ENCODE measurements at places on chromosomes 6 and 20. TPM values are rescaled to one million over a fixed set of nuclear protein-coding genes. Genes with fewer than 3 reads are reported as not detected.

The TP53TG5 gene
- polyA plus RNA-seq = 3.5 TPM

The ROS1 gene
- not detected for polyA plus RNA-seq

The MTFR2 gene
- 2.0 TPM for polyA plus RNA-seq

The VWA7 gene
- 12.3 TPM for polyA plus RNA-seq

The TRERF1 gene
- 7.6 TPM for polyA plus RNA-seq

GRCh38 chr6:132461958-132462357 is 51.0 kb downstream of the STX7 start:
- H3K4me1 ChIP-seq = no peaks in the 10 kb centered on the region
- no peak for DNase-seq
- no peak overlapping the region for H3K27ac ChIP-seq
- H3K36me3 ChIP-seq = peaks cover 35% of the 10 kb centered on the region
- H3K27me3 ChIP-seq = no peaks in the 10 kb centered on the region

GRCh38 chr6:118659513-118660217 is 8.3 kb upstream of the CEP85L start:
- DNase-seq = no peak
- H3K4me1 ChIP-seq = peaks cover 13% of the 10 kb centered on the region
- H3K27ac ChIP-seq = no peak overlapping the region
- no peaks in the 10 kb centered on the region for H3K27me3 ChIP-seq

GRCh38 chr6:40373267-40373666 is 213.9 kb downstream of the LRFN2 start:
- no peaks in the 10 kb centered on the region for H3K4me1 ChIP-seq
- no peaks in the 10 kb centered on the region for H3K36me3 ChIP-seq
- DNase-seq = no peak

- H3K4me3 ChIP-seq = peak within 1 kb of the TSS; percentile 73
- H3K36me3 ChIP-seq = peaks cover 9% of the 10 kb centered on the region
- peak within 1 kb of the TSS; percentile 85 for H3K27ac ChIP-seq
- peak; percentile 84 for DNase-seq
- H3K4me1 ChIP-seq = peaks cover 10% of the 10 kb centered on the region
These were observed at the start of gene DDRGK1 for GRCh38 chr20:3204124-3204794. TSS of gene DDRGK1 (minus strand) at chr20:3204682. CDS start at chr20:3204627, 55 bp downstream.

- DNase-seq = no peak
- H3K27me3 ChIP-seq = no peaks in the 10 kb centered on the region
- no peak overlapping the region for H3K4me3 ChIP-seq
- peaks cover 10% of the 10 kb centered on the region for H3K4me1 ChIP-seq
- no peaks in the 10 kb centered on the region for H3K36me3 ChIP-seq
- H3K27ac ChIP-seq = no peak overlapping the region
These were observed 52.8 kb downstream of the RIPOR2 start for GRCh38 chr6:24882835-24883555.

DNA sequence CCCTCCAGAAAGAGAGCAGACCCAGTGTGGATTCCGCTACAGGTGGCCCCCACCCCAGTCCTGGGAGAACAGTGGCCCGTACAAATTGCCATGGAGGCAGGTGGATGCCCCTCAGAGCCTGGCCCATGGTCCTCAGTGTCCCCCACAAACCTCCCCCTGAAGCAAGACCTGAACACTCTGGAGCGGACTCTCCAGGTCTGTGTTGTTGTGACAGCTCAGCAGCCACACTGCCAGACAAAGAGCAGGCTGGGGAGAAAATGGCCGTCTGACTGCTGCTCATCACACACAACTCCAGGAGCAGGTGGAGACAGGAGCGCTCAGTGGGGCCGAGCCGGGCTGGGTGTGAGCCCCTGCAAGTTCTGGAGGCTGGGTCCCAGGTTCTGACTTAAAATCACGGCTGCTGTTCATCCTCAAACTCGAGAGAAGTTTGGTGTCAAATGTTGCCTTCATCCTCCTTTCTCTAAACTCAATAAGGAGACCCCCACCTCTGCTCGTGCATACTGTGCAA is 241.8 kb downstream of the CDH4 start:
- no peak overlapping the region for H3K27ac ChIP-seq
- no peaks in the 10 kb centered on the region for H3K27me3 ChIP-seq
- no peak for DNase-seq
- H3K4me1 ChIP-seq = no peaks in the 10 kb centered on the region
- H3K36me3 ChIP-seq = no peaks in the 10 kb centered on the region

GRCh38 chr6:44598679-44599078 is 211.2 kb downstream of the CDC5L start:
- no peak for DNase-seq
- H3K36me3 ChIP-seq = no peaks in the 10 kb centered on the region
- H3K27ac ChIP-seq = no peak overlapping the region
- H3K4me3 ChIP-seq = no peak overlapping the region

GRCh38 chr6:63263444-63263843 is 52.2 kb downstream of the FKBP1C start:
- no peaks in the 10 kb centered on the region for H3K27me3 ChIP-seq
- no peak overlapping the region for H3K4me3 ChIP-seq
- DNase-seq = no peak
- no peak overlapping the region for H3K27ac ChIP-seq

- H3K27me3 ChIP-seq = no peaks in the 10 kb centered on the region
- no peak overlapping the region for H3K27ac ChIP-seq
- H3K36me3 ChIP-seq = no peaks in the 10 kb centered on the region
- DNase-seq = no peak
- no peak overlapping the region for H3K4me3 ChIP-seq
These were observed 255.8 kb downstream of the NFATC2 start for GRCh38 chr20:51286758-51287157.

DNA sequence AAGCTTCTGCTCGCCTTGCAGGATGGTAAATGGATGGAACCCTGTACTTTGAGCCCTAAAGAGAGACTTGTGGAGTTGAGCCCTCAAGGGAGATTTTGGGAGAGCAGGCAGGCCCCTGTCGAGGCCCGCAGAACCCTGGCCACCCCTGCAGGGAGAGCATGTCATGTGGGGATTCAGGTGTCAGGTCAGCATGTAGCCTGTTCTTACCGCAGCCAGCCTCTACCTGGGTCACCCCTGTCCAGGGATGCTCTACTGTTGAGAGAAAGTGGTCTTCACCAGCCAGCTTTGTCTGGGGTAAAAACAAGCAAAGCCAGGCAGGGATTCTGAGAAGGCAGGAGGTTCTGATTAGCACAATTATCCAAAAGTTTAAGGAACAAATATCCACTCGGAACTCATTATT is 55.6 kb upstream of the PROKR2 start:
- H3K27me3 ChIP-seq = no peaks in the 10 kb centered on the region
- no peak for DNase-seq
- no peak overlapping the region for H3K27ac ChIP-seq
- H3K4me3 ChIP-seq = no peak overlapping the region

GRCh38 chr6:149334682-149335160 is 17.2 kb downstream of the TAB2 start:
- peak; percentile 74 for DNase-seq
- no peaks in the 10 kb centered on the region for H3K36me3 ChIP-seq
- H3K27me3 ChIP-seq = no peaks in the 10 kb centered on the region
- no peak overlapping the region for H3K4me3 ChIP-seq

GRCh38 chr6:23199541-23199940 is 630.2 kb downstream of the HDGFL1 start:
- no peak overlapping the region for H3K27ac ChIP-seq
- no peaks in the 10 kb centered on the region for H3K27me3 ChIP-seq
- H3K36me3 ChIP-seq = no peaks in the 10 kb centered on the region

DNA sequence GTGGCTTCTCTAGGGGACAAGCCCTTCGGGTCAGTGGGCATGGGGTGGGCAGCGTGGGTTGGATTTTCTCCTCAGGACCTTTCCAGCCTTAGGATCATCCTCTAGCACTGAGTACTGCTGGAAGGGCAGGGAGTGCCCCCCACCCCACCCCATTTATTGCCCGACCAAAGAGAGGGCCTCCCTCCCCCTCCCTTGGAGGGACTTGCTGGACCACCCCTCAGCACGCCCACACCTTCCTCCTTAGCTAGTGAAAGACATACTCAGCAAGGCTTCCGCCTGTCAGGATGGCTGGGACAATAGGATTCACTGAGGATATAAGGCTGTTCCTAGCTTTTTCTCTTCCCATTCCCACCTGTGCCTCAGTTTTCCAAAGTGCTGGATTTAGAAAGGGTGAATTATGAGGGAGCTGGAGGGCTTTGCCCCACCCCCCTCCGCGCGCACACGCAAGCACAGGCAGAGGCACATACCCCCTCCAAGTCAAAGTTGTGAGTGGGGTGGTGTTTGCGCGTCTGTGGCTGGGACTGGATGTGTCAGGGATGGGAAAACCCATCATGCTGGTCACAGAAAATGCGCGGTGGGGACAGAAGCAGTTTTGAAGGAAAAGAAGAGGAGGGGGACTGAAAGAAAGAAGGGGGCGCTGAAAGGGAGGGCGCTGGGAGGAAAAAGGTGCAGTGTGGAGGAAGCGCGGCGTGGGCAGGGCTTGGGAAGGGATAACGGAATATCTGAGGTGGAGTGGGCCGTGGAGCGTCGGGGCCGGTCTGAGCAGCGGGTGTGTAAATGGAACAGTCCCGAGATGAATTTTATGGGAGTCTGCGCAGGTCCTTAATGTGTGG is 693 bp upstream of the SLC29A1 start:
- no peaks in the 10 kb centered on the region for H3K36me3 ChIP-seq
- peak overlapping the region; percentile 47 for H3K4me3 ChIP-seq
- no peak for DNase-seq
- no peak overlapping the region for H3K27ac ChIP-seq
- H3K27me3 ChIP-seq = no peaks in the 10 kb centered on the region

- no peak overlapping the region for H3K4me3 ChIP-seq
- H3K4me1 ChIP-seq = no peaks in the 10 kb centered on the region
- no peak overlapping the region for H3K27ac ChIP-seq
- H3K27me3 ChIP-seq = no peaks in the 10 kb centered on the region
- no peak for DNase-seq
- no peaks in the 10 kb centered on the region for H3K36me3 ChIP-seq
These were observed 313.2 kb downstream of the HIVEP2 start for GRCh38 chr6:142631517-142632385.

- peaks cover 16% of the 10 kb centered on the region for H3K36me3 ChIP-seq
- H3K4me3 ChIP-seq = no peak overlapping the region
- H3K27me3 ChIP-seq = no peaks in the 10 kb centered on the region
- DNase-seq = no peak
These were observed 52.3 kb downstream of the UQCC1 start for GRCh38 chr20:35359335-35359950.

- no peak overlapping the region for H3K27ac ChIP-seq
- H3K4me3 ChIP-seq = no peak overlapping the region
- H3K36me3 ChIP-seq = no peaks in the 10 kb centered on the region
- no peak for DNase-seq
- no peaks in the 10 kb centered on the region for H3K4me1 ChIP-seq
These were observed 32.3 kb upstream of the SULF2 start for GRCh38 chr20:47817573-47817972.

DNA sequence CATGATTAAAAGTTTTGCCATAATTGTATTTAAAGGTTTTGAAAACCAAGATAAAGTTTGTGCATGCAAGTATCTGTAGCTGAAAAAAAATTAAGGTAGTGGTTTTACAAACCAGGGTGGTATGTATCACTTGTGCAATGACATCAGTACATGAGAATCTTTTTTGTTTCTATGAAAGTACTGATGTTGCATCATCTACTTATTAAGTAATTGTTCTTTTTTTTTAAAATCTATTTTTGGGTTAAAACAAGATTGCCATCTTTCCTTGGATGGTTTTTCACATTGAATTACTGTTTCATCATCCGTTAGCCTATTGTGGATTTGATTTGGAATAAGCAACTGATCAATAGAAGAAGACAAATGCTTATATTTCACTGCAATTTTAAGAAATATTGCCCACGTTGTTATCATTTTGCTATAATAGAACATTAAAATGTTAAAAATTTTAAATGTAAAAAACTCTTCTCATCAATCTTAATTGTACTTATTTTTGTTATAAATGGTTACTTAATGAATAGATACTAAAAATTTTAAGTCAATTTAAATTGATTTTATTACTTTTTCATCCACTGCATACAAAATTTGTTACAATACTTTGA is 39.8 kb upstream of the TAGAP start:
- H3K4me1 ChIP-seq = peaks cover 6% of the 10 kb centered on the region
- no peak overlapping the region for H3K4me3 ChIP-seq
- H3K27ac ChIP-seq = no peak overlapping the region

- no peaks in the 10 kb centered on the region for H3K36me3 ChIP-seq
- peak overlapping the region; percentile 5 for H3K4me3 ChIP-seq
- peak; percentile 55 for DNase-seq
- no peaks in the 10 kb centered on the region for H3K27me3 ChIP-seq
- peak overlapping the region; percentile 86 for H3K27ac ChIP-seq
These were observed 175.9 kb downstream of the ARID1B start for GRCh38 chr6:156953127-156953478.

GRCh38 chr6:45728674-45729073 is 287.0 kb downstream of the CLIC5 start:
- H3K36me3 ChIP-seq = no peaks in the 10 kb centered on the region
- H3K27ac ChIP-seq = no peak overlapping the region
- no peak for DNase-seq
- H3K4me1 ChIP-seq = no peaks in the 10 kb centered on the region
- H3K27me3 ChIP-seq = no peaks in the 10 kb centered on the region

GRCh38 chr6:103273048-103273447 is 1586.7 kb downstream of the HACE1 start:
- H3K4me1 ChIP-seq = no peaks in the 10 kb centered on the region
- no peak overlapping the region for H3K27ac ChIP-seq
- no peaks in the 10 kb centered on the region for H3K36me3 ChIP-seq
- no peak overlapping the region for H3K4me3 ChIP-seq
- DNase-seq = no peak
- H3K27me3 ChIP-seq = no peaks in the 10 kb centered on the region

- H3K36me3 ChIP-seq = no peaks in the 10 kb centered on the region
- H3K4me3 ChIP-seq = no peak overlapping the region
- no peak overlapping the region for H3K27ac ChIP-seq
- H3K4me1 ChIP-seq = no peaks in the 10 kb centered on the region
- H3K27me3 ChIP-seq = no peaks in the 10 kb centered on the region
These were observed 225.1 kb upstream of the SSTR4 start for GRCh38 chr20:22810030-22810429.

DNA sequence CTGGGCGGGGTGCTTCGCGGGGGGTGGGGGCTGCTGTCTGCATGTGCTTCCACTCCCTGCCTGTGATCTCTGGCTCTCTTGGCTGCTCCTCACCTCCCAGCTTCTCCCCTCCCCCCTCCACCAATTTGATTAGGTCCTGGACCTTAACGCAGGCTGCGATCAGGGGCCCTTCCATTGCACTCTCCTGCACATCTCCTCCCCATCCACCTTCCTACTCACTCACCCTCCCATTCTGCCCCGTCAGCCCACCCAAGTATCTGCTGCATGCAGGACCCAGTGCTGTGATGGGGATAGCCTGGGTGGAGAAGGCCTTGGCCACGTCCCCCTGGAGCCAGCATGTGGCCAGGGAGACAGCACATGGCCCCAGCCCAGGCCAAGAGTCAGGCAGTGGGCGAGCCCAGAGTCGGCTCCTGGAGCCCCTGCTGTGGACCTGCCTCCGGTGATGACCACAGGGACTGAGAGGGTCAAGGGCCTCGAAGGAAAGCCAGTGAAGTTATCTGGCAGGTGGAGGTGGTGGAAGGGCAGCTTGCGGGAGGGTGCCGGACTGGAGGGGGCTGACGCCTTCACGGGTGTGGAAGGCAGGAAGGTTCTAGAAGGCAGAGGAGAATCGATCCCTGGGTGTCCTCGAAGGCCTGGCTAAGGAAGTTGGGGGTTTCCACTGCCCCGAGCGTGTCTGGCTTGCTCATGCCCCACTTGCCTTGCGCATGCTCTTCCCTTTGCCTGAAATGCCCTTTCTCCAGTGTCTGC is 40.7 kb downstream of the SRC start:
- DNase-seq = no peak
- no peak overlapping the region for H3K4me3 ChIP-seq
- H3K4me1 ChIP-seq = no peaks in the 10 kb centered on the region
- no peaks in the 10 kb centered on the region for H3K27me3 ChIP-seq
- H3K36me3 ChIP-seq = no peaks in the 10 kb centered on the region

Data from cardiac muscle cell (in vitro differentiated cells and primary cell).